Fibroblast of mammary gland (primary cell): ENCODE measurements at places on chromosomes 5 and 9.

DNA sequence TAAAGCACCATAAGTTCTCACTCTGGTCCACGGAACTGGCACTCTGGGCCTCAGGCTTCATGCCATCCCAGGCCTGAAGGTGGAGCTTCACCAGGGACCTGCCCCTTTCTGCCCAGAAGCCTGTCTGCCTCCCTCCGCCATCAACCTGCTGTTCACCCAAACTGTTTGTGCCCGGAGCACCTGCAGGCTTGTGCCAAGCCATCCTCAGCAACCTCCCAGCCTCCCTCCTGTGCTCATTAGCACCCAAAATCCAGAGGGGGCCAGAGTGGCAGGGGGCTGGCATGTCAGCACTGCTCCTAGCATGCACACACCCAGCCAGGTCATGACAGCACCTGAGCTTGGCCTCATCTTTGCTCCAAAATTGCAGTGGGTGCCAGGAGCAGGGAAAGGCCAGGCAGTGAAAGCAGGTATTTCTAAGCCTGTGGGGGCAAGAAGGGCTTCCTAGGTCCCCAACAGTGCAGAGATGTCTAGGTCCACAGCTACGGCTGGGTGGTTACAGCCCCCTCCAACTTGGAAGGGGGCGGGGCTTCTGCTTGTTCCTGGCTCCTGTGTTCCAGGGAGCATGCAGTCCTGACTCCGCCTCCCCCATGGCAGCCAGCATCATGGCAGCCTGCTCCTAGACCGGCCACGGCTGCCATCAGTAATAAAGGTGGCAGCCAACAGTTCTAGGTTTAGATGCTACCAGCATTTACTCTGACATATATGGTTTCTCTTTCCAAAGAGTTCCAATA is 85.1 kb downstream of the GIN1 start:
- DNase-seq = no peak

GRCh38 chr9:28031521-28032267 is 458.4 kb upstream of the C9orf72 start:
- DNase-seq = no peak

- no peak for DNase-seq
Measured at GRCh38 chr9:115069771-115070170, 48.2 kb downstream of the TNC start.

DNA sequence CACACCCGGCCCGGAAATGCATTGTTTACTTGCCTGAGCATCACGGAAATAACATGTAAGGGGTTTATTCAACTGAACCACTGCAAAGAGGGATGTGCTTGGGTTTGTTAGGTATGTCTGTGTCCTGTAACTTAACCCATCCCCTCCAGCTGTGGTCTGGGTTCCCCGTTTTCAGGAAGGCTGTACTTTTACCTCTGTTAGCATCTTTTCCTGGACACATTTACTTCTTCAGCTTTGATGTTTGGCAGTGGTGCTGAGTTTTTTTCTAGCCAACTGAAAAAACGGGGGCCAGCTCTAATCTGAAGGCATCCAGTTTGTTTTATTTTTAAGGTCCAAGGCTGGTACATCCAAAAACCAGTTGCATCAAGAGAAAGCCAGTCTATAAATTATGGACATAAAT is 561.8 kb downstream of the BNC2 start:
- no peak for DNase-seq

- DNase-seq = peak; percentile 54
Measured at GRCh38 chr5:146426853-146427618, 20.1 kb upstream of the TCERG1 start.

DNA sequence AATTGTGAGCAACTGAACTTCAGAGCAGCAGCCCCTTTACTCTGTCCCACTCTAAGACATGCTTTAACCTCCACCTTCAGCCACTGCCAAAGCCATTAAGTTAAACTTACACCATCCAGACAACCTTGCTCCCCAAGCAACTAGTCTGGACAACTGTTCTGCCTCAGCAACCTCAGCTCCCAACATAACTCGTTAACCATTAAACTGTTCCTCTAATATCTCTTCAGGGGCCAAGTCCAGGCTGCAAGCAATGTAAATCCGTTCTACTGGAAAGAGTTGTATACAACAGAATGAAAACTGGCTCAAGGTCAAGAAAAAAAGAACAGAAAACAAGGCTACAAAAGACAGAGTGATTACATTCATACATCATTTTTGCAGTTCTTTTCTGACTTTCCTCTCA is 131.7 kb upstream of the TARS1 start:
- DNase-seq = no peak

- peak; percentile 3 for DNase-seq
Measured at GRCh38 chr5:31273631-31274378, 80.3 kb downstream of the CDH6 start.

- DNase-seq = no peak
Measured at GRCh38 chr5:159620853-159621540, 290.7 kb upstream of the IL12B start.

- peak; percentile 52 for DNase-seq
Measured at GRCh38 chr5:129716235-129716634, 31.7 kb upstream of the MINAR2 start.

DNA sequence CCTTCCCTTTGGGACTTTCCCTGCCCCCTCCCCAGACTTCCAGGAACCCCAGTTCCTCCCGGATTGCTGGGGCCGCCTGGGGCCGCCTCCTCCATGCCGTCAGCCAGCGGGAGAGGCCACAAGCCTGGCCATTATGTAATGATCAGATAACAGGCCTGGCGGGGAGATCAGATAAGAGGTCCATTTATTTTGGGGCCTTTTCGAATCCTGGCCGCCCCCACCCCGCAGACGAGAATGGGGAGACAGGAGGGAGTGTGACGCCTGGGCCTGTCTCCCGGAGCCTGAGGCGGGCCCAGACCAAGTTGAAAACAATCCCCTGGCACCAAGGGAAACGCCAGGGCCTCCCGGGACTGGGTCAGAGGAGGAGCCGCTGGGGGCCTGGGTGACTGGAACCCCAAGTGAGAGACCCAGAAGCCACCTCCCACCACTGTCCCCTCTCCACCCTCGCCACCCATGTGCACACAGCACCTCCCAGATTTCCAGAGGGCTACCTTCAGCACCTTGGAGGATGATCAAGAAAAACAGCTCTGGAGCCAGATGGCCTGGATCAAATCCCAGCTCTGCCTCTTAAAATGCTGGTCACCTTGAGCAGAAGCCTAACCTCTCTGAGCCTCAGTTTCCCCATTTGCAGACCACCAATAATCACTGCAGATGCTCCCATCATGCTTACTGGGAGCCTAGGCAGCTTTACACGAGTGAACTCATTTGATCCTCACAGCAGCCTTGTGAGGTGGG is 7.8 kb downstream of the ENG start:
- DNase-seq = no peak

DNA sequence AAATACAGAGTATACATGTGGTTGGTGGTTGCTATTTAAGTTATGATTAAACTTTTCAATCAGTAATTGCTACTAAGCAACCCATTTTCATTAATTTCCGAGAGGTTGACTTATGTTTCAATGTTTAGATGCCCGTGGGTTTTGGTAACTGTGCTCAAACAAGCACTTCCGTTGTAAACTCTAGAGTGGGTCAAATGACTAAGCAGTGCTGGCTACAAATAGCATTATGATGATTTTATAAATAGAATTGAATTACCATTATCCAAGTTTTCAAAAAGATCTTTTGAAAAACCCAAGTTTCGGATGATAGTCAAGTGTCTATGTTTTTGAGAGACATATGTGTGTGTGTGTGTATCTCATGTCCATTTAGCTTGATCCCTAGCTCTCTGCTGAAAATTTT is 2369.4 kb upstream of the ACO1 start:
- DNase-seq = no peak

DNA sequence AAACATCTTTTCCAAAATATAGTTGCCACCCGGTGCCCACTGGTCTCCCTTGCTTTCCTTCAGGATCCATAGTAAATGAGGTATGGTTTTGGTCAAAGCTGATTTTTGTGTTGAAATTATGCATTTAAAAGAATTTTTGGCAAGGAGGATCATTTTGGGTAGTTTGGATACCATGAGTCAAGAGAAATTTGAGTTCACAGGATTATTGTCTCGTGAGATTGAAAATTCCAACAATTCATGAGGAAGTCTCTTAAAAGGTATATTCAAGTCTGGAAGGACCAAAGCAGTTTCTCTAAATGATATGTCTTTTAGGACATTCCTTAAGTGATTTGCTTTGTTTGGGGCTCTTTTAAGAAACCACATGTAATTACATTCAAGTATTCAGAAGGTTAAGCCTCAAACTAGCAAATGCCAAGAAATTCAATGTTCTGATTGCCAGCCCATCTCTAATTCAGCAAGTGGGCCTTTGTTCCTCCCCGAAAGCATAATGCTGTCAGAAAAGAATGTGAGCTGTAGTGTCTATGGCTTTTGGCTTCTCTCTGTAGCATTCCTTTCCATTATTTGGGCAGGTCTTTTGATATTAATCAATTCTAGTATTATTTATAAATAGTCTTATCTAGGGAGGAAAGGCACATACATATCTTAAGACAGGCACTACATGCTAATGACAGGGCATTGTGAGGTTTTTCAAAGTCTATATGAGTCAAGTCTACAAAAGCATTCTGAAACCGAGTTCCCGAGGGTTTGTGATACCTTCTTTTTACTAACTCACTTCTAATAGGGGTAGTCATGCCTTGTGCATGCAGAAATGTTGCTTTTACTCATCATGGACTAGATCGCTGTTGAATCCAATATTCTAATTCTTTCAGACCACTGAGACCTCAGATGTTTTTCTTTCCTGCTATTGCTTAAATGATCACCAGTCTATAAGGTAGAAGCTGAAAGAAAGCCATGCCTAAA is 453.9 kb downstream of the ENC1 start:
- DNase-seq = no peak

DNA sequence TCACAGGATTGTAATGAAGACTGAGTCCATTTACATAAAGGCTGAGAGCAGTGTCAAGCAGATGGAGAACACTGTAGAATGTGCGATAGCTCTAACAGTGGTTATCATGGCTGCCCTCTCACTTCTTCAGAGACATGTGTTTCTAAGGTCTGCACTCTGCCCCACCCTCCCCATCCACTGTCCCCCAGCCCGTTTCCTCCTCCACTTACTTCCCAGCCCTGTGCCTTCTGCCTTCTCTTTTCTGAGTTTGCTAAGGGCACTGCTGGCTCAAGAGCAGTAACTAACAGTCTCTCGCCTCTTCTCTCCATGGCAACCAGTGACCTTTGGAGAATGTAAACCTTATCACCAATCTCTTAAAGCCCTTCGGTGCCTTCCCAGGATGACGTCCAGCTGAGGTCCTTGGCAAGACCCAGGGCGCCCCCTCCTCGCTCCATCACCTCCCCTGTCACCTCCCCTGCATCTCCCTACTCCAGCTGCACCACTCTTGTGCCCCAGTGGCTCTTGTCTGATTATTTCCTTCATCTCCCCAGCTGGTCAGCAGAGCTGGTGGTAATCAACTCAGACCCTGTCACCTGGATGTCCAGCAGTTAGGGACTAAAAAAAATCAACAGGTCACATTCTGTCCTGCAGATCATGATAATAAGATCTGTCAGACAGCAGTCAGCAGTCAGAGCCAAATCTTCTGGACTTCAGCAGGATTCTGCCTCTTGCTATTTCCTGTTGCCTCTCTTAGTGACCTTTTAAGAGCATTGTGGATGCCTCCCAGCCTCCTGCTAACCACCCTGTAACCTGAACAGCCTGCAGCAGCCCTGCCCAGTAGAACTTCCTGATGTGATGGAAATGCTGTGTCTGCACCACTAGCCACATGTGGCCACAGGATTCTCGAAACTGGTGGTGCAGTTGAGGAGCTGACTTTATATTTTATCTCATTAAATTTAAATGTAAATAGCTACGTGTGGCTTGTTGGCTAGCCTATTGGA is 9.0 kb downstream of the FXN start:
- DNase-seq = peak; percentile 34

GRCh38 chr9:136697821-136698526 is 10.7 kb upstream of the AGPAT2 start:
- no peak for DNase-seq

DNA sequence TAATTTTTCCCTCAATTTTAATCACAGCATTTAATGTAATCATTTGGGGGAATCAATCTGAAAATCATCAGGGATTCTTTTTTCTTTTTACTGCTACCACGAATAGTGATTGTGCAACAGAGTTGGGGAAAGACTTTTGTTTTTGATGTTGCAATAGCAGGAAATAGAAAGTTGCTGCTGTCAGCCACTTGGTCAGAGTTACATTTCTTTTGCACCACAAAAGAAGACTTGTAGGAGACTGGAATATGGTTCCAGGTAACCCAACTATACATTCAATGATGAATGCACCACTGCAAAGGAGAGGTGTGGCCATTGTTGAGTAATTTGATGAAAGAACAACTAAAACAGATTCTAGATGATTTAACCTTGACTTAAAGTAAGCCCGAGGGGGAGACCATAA is 46.3 kb upstream of the PALM2AKAP2 start:
- peak; percentile 74 for DNase-seq

GRCh38 chr9:38062498-38063362 is 6.3 kb downstream of the SHB start:
- peak; percentile 66 for DNase-seq
